ENCODE measurements at places on chromosomes 5 and 9.

GRCh38 chr5:169837686-169838085, 142.6 kb downstream of the INSYN2B start:
- DNase-seq = no peak

DNA sequence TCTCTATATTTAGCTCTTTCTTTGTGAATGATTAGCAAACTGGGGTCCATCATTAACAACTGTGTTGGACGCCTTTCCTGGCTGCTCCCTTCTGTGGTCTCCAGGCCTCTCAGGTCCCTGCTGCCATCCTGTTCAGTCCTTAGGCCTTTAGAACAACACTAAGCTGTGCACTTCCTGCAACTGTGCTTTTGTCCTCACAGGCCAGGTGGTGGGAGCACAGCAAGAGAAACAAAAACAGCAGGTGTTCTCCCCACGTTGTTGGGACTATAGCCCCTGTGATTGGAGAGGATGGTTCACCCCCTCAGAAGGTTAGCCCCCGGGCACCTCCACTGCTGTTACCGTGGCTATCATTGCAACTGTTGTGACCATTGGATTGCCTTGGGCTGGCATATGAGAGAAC, 41.7 kb upstream of the CLINT1 start:
- no peak for DNase-seq

- no peak for DNase-seq
These were observed 19.2 kb upstream of the PITX1 start for GRCh38 chr5:135053278-135053677.

- DNase-seq = no peak
These were observed 45.6 kb upstream of the STXBP1 start for GRCh38 chr9:127566351-127567001.

- DNase-seq = no peak
These were observed 59.2 kb downstream of the WNK2 start for GRCh38 chr9:93243112-93243511.

GRCh38 chr9:5749306-5749705, 83.6 kb downstream of the ERMP1 start:
- DNase-seq = no peak

GRCh38 chr5:72133212-72133990, 26.1 kb downstream of the MAP1B start:
- no peak for DNase-seq

DNA sequence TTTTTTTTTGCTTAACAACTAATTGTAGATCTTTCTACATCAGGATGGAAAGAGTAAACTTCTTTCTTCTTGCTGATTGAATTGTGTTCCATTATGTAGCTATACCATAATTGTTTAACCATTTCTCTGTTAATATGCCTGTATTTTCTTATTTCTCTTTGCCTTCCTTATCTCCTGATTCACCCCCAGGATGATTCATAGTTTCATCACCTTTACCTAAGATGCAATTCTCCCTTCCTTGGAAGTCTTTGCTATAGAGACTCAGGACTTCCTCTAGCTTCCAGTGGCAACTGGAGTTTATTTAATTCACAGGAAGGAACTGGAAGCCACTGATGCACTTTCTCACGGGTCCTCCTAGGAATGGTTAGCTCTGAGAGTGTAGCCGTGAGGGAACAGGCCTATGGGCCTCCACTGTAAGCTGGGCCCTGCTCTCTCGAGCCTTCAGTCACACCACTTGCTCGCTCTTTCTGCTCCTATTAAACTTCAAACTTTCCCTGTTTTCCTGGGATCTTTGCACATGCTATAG, 83.1 kb downstream of the FGF1 start:
- no peak for DNase-seq

- no peak for DNase-seq
These were observed 1666.1 kb upstream of the WWC1 start for GRCh38 chr5:166625210-166625865.

DNA sequence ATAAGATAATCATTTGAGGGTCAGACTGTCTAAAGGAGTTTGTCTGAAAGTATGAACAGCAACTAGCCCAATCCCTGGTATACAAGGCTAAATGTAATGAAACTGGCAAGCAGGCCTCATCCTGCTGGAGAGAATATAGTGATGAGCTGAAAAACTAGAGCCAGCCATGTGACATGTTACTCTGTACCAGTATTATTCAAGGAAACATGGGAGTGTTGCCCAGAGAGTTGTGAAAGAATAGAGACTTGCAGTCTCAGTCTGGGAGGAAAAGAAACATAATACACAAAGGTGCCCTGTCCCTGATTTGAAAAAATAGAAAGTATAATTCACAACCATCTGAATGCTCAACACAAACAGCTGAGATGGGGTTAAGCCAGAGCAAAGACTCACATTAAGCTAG, 37.9 kb upstream of the HTR1A start:
- no peak for DNase-seq

DNA sequence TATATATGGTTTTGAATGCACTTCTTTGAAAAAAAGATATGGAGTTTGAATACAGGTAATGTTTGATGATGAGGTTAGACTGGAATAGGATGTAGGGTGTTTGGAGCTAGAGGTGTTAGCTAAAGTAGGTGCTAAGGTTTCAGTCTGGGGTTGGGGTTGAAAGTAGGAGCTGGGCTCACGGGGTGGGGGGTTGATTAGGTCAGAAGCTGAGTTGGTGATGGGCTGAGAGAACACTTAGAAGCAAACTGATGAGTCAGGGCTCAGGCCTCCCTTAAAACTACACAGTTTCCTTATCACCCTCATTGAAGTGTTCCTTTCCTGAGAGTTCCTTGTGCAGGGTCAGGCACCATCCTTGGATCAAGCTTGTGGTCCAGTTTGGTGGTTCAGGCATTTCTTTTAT, 308.8 kb upstream of the ADAMTS16 start:
- DNase-seq = no peak

DNA sequence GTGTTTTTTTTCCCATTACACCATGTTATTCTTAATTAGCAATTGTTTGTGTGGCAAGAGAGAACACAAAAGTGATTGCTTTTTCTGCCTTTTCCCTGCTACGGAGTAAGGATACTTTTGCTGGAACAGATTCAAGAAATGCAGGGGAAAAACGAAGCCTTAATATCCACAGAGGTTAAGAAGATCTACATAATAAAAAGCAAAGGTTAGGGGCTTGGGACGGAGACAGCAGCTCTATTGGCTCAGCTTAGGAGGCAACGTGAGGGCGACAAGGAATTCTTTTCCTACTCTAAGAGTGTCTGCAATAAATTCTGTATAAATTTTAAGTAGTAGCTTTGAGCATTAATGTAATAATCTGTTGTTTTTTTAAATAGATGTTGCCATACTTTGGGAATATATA, 693.3 kb downstream of the DTWD2 start:
- no peak for DNase-seq

DNA sequence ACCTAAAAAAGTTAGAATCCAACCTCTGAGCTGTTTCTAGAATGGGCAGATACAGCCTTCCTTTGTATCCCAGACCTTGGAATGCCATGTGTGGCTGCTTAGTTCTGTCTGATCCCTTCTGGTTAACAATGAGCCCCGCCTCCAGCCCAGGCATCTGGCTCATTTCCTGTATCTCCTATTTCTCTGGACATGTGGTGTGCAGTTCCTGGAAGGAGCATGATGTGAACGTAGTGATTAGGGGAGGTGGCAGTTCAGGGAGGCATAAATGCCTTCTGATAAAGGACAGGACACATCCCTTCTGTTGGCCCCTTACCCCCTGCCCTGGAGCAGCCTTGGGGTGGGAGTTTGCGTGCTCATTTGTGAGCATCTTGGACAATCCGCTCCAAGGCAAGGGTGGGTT, 243.0 kb downstream of the ZSWIM6 start:
- DNase-seq = no peak

DNA sequence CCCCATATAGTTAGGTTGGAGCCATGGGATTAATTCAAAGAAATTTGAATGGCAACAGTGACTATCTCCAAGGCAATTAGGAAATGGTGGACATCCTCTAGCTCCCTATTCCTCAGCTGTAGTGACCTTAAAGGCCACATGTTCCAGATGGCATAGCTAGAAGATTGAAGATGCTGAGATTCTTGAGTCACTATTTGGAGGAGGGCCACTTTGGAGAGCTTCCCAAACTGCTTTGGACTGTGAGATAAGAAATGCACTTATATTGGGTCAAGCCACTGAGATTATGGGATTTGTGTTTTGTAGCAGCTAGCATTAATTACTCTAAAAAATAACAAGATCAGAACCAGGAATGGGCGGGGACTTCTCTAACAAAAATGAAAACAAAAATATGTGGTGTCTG, 636.2 kb upstream of the CCNG1 start:
- DNase-seq = no peak

GRCh38 chr9:131276094-131276888, at the start of gene FAM78A:
TSS of gene FAM78A (minus strand) at chr9:131276510. CDS start at chr9:131276179, 331 bp downstream.
- DNase-seq = peak; percentile 34

DNA sequence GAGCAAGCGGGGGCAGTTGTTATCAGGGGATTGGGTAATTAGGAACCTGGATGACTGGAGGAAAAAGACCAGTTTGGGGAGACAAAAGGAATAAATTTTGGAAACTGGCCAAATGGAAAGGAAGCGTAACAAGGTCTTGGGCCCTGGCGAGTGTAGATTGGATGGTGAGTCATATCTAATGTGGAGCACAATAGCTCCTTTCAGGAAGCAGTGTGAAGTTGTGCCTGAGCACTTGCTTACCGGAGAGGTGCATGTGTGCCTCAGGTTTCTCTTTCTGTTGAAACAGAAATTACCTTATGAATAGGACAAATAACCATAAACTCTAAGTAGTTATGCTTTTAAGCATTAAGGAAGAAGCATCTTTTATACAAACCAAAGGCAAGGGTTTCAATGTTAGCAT, 176.4 kb downstream of the KIF4B start:
- no peak for DNase-seq

GRCh38 chr5:28275931-28276330, 1237.5 kb upstream of the CDH9 start:
- DNase-seq = no peak

GRCh38 chr5:33894566-33894965, 2.8 kb upstream of the ADAMTS12 start:
- DNase-seq = no peak

DNA sequence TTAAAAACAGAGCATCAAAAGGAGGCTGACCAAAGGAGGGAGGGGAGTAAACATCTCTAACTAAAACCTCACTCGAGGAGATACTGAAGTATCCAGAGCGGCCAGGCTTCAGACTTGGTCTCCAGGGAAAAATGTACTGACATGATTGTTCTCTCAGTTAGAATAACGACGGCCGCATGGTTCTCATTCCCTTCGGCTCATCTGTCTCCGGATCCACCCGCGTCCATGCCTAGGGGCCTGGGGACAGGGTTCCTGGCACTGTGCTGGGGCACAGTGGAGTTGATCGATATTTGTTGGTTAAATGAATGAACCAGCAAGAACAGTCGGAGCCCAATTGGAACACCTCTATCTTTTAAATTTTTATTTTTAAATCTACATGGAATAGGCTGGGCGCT, 167.1 kb upstream of the PHYKPL start:
- DNase-seq = no peak

DNA sequence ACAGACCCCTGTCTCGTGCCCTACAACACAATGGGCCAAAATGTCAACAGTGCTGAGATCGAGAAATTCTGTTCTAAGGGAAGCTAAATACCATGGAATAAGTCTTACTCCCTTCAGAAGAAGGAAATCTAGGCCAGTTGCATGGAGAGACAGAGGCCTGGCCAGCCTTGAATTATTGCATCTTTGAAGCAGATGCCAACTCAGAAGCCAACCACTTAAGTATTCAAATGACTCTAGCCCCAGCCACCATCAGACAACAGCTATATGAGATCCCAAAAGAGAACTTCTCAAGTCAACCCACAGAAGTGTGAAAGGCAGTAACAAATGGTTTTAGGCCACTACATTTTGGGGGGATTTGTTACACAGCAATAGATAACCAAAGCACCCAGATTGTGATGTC, 180.1 kb downstream of the ACTL7B start:
- no peak for DNase-seq

- DNase-seq = no peak
These were observed 100.8 kb downstream of the COL23A1 start for GRCh38 chr5:178489271-178489976.

GRCh38 chr5:147782110-147783028, at the start of gene JAKMIP2:
TSS of gene JAKMIP2 (minus strand) at chr5:147782728. CDS start at chr5:147671806, 110,922 bp downstream.
- peak; percentile 59 for DNase-seq

GRCh38 chr5:78837836-78838235, 147.3 kb downstream of the ARSB start:
- no peak for DNase-seq

- DNase-seq = no peak
These were observed 10.0 kb upstream of the MARCHF6 start for GRCh38 chr5:10343486-10343885.

DNA sequence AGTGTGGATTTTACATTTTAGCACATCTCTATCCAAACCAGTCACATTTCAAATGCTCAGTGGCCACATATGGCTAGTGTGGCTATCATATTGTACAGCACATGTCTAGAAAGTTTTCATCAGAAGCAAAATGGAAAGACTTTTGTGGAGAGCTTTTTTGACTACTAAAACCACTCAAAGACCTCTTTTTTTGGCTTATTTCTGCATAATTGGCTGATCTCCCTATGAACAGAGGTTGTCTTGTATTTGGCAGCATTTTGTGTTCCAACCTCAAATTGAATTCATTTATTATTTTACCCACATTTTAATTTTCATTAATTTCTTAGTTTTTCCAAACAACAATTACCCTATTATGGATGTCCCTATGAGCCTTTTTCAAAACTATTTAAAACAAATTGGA, 395.7 kb downstream of the TLE1 start:
- no peak for DNase-seq

- peak; percentile 40 for DNase-seq
These were observed 206.4 kb downstream of the C9orf50 start for GRCh38 chr9:129414377-129414992.

- no peak for DNase-seq
These were observed 38.0 kb downstream of the HABP4 start for GRCh38 chr9:96487949-96488348.

DNA sequence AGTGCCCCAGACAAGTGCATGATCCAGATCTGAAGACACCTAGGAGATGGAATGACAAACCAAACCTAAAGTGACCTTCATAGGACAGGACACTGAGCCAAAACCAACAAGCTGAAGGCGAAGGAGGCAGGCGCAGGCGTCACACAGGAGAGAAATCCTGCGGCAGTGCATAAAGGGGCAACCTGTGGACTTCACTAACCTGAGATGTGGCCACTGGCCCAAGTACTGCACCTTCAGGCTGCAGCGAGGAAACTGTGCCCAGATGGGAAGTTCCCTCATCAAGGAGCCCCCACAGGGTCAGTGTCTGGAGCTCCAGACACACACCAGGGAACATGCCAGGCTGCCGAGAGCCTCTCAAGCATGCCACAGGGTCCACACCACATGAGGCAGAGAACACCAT, 3.7 kb downstream of the IPPK start:
- DNase-seq = no peak

GRCh38 chr5:71910741-71911140, 191.7 kb downstream of the CARTPT start:
- no peak for DNase-seq

GRCh38 chr5:140664359-140665119, at the start of gene WDR55:
TSS of gene WDR55 (plus strand) at chr5:140664904. CDS start at chr5:140664913, 9 bp downstream.
- peak; percentile 95 for DNase-seq

GRCh38 chr5:134073404-134073803, 41.1 kb upstream of the TCF7 start:
- no peak for DNase-seq

- DNase-seq = no peak
These were observed 740.2 kb downstream of the TLR4 start for GRCh38 chr9:118444403-118444802.
